ENCODE measurements at places on chromosomes 12 and 14.

DNA sequence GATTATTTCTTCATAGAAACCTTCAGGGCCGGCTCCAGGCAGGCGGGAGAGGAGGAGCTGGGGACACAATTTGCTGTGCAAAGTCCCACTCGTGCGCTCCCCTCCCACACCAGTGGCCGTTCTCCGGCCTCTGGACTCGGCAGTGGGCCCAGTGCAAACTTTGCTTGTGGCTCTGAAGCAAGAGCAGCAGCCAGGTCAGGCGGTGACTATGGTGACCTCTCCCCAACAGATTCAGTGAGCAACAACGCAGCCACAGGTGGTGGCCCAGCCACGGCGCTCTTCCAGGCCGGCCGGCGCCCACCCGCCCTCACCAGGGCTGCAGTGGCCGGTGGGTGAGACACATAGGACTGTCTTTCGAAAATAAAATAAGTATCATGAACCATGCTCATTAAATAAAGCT is 29.5 kb downstream of the VPS37B start:
- DNase-seq, result no peak

DNA sequence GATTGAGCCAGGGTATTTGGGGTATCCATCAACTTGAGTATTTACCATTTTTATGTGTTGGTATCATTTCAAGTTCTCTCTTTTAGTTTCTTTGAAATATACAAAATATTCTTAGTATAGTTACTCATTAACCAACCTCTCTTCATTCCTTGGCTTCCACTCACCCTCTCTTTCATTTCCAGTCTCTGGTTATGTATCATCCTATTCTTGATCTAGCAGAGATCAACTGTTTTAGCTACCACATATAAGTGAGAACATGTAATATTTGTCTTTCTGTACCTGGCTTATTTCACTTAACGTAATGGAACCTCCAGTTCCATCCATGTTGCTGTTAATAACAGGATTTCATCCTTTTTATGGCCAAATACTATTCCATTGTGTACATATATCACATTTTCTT is 86.9 kb downstream of the DACT1 start:
- DNase-seq, result no peak

GRCh38 chr12:45257185-45257930 is 41.5 kb downstream of the ANO6 start:
- no peak for DNase-seq

DNA sequence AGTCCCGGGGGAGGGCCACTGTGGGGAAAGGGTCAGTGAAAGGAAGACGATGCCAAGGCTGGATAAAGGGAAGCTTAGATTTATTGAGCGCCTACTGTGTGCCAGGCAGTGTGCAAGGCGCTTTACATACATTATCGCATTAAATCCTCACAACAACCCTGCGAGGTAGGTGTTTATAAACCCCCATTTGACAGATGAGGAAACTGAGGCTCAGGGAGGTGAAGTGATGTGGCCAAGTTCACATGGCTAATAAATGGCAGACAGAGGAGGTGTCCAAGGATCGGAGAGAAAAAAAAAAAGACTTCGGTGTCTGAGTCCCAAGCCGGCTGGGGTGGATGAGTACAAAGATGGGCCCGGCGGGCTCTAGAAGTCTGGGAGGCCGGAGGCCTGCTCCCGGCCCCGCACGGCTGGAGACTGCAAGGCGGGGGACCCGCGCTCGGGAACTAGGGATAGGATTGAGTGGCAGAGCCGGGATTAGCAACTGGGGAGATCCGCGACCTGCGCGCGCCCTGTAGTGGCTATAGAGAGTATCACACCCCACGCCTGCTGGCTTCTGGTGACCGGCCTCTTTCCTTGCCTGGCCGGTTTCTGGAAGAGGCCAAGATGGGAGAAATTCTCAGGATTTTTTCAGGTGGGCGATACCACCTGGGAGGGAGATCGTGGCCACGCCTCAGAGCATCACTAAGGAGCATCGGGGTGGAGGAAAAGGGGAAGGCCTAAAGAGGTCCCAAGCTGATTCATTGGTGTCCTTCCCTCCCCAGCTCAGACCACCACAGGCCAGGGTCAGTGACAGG is 3.9 kb downstream of the DDN start:
- peak; percentile 96 for DNase-seq

DNA sequence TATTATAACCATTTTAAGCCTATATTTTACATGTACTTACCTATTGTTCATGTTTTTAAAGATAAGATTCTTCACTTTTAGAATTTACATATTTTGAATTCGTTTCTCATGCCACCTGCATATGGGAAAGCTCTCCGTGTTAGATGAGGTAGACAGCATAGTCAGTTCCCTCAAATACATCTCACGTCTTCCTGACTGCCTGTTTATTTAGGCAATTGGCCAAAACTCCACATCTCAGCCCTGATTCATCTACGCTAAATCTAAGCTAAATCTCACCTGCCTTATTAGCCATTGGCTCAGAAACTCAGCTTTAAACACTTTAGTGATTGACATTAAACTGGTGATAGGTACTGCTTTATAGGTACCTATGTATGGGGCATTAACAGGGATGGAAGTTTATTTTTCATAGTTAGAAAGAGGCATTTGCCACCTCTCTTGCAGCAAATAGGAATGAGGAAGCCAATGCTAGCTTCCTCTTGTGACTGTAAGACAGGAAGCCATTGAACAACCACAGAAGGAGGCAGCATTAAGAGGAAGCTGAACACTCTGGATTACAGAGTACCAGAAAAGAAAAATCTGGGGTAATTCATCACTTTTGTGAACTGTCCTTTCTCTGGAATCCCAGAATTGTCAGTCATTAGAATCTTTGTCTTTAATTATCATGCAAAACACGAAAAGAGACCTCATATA is 111.9 kb downstream of the LRFN5 start:
- DNase-seq, result no peak

DNA sequence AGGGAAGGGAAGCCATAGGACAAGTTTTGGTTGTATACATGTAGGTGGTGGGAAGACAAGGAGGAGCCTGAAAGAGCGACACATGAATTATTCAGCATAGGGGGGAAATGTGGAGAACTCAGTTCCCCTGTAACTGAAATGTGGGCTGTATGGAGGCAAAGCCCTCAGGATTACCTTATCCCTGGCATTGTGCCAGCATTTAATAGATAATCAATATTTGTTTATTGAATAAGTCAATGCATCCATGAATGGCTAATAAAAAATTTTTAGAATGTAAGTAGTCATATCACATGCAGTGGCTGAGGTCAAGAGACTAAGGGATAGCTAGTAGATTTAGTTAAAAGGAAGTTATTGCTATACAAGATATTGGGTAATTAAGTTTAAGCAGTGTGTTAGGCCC is 232.4 kb downstream of the SNAPC1 start:
- DNase-seq, result no peak

DNA sequence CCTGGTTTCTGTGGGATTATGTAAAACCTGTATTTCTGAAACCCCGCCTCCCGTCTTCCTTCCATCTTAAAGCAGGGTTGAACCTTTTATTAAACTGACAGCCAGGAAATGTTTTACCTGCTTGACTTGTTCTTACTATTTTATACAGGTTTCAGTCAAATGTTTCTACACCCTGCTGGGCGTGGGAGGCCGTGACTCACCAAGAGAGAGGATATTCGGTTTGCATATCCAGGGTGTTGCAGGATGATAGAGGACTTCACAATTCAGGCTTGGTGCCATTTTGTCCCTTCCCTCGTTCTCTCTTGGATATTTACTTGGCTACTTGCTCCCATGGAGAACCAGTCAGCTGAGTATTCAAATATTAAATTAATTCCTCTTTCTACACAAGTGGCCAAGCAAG is 69.7 kb downstream of the ARF6 start:
- DNase-seq, result no peak
